Pulmonary artery endothelial cell (primary cell): ENCODE measurements at places on chromosomes 7 and 10. TPM values are rescaled to one million over a fixed set of nuclear protein-coding genes. Genes with fewer than 3 reads are reported as not detected.

The GPR141 gene
- not detected in 2 replicates for total RNA-seq

DNA sequence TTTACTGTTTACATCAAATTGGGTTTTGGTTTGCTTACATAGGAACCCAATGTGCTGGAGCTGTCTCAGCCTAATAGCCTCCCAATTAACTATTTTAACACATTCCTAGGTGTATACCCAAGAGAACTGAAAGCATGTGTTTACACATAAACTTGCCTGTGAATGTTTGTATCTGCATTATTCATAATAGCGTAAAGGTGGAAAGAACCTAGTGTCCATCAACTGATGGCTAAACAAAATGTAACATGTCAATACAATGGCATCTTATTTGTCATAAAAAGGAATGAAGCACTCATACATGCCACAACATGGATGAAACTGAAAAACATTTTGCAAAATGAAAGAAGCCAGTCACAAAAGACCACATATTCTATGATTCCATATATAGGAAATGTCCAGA lies 160.6 kb upstream of the EEPD1 start:
- DNase-seq: no peak

The PWWP2B gene
- total RNA-seq: 10.9 and 15.6 TPM in 2 replicates

DNA sequence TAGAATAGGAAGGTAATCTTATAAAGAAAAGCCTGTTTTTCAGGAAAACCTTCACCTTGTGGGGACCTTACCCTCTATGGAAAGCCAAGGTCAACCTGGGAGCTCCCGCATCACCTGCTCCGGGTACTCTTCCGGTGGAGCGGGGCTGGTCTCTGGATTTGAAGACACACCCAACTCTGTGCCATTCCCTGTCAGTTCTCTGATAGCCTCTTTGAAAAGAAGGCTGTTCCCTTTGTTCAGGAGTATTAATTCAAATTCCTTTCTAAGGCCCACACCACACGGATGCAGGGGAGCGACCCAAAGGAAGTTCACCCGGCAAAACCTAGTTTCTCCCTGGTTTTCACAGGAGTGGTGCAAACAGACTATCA lies 10.7 kb downstream of the CTBP2 start:
- no peak for DNase-seq

DNA sequence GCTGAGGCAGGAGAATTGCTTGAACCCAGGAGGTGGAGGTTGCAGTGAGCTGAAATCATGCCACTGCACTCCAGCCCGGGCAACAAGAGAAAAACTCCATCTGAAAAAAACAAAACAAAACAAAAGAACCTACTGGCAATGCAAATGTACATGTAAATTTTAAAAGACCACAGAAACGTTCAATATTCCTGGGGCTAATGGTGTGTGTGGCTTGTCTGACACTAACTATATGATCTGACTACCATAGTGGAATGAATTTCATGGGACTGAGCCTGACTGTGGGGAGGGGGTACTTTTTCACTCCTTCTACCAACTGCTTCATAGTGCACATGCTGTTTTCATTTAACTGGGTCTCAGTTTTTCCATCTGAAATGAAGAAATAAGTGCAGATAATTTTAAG lies 69.6 kb downstream of the ITPRID1 start:
- no peak for DNase-seq

The LIPM gene
- total RNA-seq: not detected in 2 replicates

GRCh38 chr10:84261236-84261915 lies 16.5 kb downstream of the RGR start:
- DNase-seq: no peak
